Gastrocnemius medialis (tissue), 4 donors: ENCODE measurements at places on chromosomes 6 and 20.

DNA sequence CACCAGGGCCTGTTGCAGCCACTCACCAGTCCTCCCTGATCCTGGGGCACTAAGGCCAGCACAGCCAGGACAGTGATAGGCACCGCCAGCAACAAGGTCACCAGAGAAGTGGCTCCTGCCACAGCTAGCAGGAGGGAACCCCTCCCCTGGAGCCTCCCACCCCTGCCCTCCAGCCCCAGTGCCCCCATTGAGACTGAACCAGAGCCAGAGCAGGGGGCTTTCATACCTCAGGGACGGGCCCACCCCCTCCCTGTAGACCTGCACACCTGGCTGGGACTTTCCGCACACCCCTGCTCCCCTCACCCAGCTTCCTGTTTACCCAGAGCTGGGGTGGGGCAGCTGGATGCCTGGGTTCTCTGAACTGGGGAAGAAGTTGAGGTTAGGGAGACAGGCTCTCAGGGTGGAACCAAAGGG lies at the start of gene LTB:
Gene LTB (minus strand): TSS at position 195 of the 414 bp plus-strand sequence. CDS start 7 bp downstream, at position 188.
- peak within 1 kb of the TSS; percentile 85 for H3K4me3 ChIP-seq
- H3K4me1 ChIP-seq = no peaks in the 10 kb centered on the region
- DNase-seq = no peak
- H3K27ac ChIP-seq = peak within 1 kb of the TSS; percentile 76

DNA sequence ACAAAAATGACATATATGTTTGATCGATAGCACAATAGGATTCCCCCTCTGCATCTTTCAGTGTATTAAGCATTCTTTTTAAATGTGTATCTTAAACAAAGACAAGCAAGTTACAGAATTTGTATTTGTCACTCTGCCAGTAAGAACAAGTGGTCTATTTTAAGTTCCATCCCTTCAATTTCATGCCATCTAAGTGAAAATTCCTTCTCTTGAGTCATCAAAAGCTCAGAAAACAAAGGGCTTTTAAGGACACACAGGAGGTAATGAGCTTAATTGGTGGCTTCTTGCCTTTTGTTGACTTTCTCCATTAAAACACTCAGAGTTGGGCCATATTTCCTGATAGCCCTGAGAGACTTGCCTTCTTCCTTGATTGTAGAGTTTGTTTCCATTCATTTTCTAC lies 547.8 kb downstream of the TENT5A start:
- no peaks in the 10 kb centered on the region for H3K4me1 ChIP-seq
- H3K27me3 ChIP-seq = no peaks in the 10 kb centered on the region
- H3K27ac ChIP-seq = no peak overlapping the region
- DNase-seq = no peak
- H3K36me3 ChIP-seq = no peaks in the 10 kb centered on the region

- H3K27ac ChIP-seq = no peak overlapping the region
- no peak overlapping the region for H3K4me3 ChIP-seq
- H3K36me3 ChIP-seq = no peaks in the 10 kb centered on the region
- DNase-seq = no peak
- H3K27me3 ChIP-seq = peaks cover 54% of the 10 kb centered on the region
- no peaks in the 10 kb centered on the region for H3K4me1 ChIP-seq
Observed at GRCh38 chr20:63081831-63082230, 75.1 kb upstream of the BHLHE23 start.

GRCh38 chr6:91704531-91704930 lies 1117.7 kb upstream of the MAP3K7 start:
- no peak overlapping the region for H3K4me3 ChIP-seq
- no peaks in the 10 kb centered on the region for H3K36me3 ChIP-seq
- H3K27ac ChIP-seq = no peak overlapping the region
- no peaks in the 10 kb centered on the region for H3K4me1 ChIP-seq
- no peak for DNase-seq
- no peaks in the 10 kb centered on the region for H3K27me3 ChIP-seq

- H3K4me3 ChIP-seq = peak overlapping the region; percentile 62
- H3K27me3 ChIP-seq = no peaks in the 10 kb centered on the region
- peaks cover 18% of the 10 kb centered on the region for H3K4me1 ChIP-seq
- DNase-seq = no peak
- peak overlapping the region; percentile 84 for H3K27ac ChIP-seq
Observed at GRCh38 chr6:33288141-33288920, 708 bp downstream of the WDR46 start.

GRCh38 chr20:48195121-48195870 lies 410.0 kb upstream of the SULF2 start:
- no peak overlapping the region for H3K27ac ChIP-seq
- H3K36me3 ChIP-seq = no peaks in the 10 kb centered on the region
- DNase-seq = no peak
- H3K4me3 ChIP-seq = no peak overlapping the region
- H3K4me1 ChIP-seq = no peaks in the 10 kb centered on the region
- no peaks in the 10 kb centered on the region for H3K27me3 ChIP-seq

DNA sequence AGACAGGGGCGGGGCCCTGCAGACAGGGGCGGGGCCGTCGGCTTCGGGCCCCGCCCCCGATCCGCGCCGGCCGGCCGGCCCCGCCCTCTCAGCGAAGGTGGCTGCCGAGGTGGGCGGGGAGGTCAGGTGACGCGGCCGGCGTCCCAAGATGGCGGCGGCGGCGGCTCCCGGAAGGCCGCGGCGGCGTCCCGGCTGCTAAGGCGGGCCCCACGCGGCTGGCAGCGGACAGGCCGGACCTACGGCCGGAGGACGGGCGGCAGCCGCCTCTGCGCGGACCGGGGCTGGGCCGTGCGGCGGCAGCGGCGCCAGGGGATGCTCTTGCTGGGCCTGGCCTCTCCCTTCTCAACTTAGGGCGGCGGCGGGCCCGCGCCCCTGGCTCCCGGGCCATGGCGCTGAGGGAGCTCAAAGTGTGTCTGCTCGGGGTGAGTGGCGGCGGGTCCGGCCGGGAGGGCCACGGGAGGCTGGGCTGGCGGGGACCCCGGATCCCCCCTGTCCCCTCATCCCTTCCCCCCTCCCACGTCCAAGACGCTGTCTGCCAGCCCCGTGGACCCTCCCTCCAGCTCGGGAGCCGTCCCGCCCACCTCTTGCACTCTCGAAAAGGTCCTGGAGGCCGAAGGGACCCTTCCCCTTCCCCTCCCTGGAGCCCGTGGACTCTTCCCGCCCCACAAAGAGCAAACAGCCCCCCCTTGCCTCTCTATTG lies at the start of gene RAB22A:
Gene RAB22A (plus strand): TSS at position 125 of the 700 bp plus-strand sequence. CDS start 262 bp downstream, at position 387.
- H3K27me3 ChIP-seq = no peaks in the 10 kb centered on the region
- H3K4me3 ChIP-seq = peak within 1 kb of the TSS; percentile 94
- peak within 1 kb of the TSS; percentile 80 for H3K27ac ChIP-seq
- no peaks in the 10 kb centered on the region for H3K36me3 ChIP-seq

DNA sequence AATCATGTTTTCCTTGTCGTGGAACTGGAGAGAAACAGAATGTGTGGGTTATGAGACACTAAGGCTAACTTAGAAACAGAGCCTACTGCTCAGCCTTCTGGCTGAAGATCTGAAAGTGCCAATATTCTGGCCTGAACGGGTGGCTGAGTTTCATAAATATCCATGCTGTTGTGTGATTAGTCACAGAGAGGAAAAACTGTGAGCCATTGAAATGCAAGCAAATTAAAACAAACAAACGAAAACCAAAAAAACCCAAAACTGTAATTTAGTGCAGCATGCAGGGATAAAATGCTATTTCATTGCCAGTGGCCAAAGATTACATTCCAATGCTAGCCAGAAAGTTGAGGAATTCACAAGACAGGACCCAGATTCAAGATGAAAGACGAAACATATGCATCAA lies 315.1 kb downstream of the UBE3D start:
- H3K36me3 ChIP-seq = no peaks in the 10 kb centered on the region
- no peaks in the 10 kb centered on the region for H3K27me3 ChIP-seq
- no peak overlapping the region for H3K27ac ChIP-seq
- DNase-seq = no peak
- H3K4me1 ChIP-seq = no peaks in the 10 kb centered on the region
- H3K4me3 ChIP-seq = no peak overlapping the region

GRCh38 chr20:8216375-8217200 lies 84.5 kb downstream of the PLCB1 start:
- no peak overlapping the region for H3K27ac ChIP-seq
- H3K4me3 ChIP-seq = no peak overlapping the region
- DNase-seq = no peak

DNA sequence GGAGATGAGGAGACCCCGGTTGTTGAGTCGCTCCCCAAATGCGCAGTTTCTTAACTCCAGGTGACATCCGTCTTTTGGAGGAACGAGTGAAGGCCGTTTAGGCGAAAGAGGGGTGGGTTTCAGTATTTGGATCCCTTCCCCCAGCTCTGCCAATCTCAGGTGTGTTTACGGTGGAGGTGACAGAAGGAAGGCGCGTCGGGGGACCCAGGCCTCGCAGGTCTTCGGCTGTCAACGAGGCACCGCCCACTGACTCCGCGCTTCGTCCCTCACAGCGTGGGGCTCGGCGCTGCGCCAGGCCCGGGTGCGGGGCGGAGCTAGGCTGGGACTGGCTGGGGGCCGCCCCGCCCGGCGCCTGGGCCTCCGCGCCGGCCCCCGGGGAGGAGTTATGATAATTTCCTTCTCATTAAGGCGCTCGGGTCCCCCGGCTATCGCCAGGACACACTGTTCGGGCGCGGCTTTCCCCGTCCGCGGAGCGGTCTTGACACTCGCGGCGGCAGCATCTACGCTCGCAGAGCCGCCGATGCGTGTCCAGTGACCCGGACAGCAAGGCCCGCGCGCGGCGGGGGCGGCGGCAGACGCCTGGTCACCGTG lies at the start of gene TFAP2C:
Gene TFAP2C (plus strand): TSS at position 434 of the 591 bp plus-strand sequence. CDS start 239 bp downstream, outside the sequence.
- no peak within 1 kb of the TSS for H3K27ac ChIP-seq
- H3K36me3 ChIP-seq = no peaks in the 10 kb centered on the region
- H3K4me3 ChIP-seq = peak within 1 kb of the TSS; percentile 38
- no peak for DNase-seq

GRCh38 chr20:20447196-20447595 lies 79.3 kb downstream of the INSM1 start:
- peaks cover 28% of the 10 kb centered on the region for H3K4me1 ChIP-seq
- H3K36me3 ChIP-seq = peaks cover 6% of the 10 kb centered on the region
- no peaks in the 10 kb centered on the region for H3K27me3 ChIP-seq
- DNase-seq = no peak

DNA sequence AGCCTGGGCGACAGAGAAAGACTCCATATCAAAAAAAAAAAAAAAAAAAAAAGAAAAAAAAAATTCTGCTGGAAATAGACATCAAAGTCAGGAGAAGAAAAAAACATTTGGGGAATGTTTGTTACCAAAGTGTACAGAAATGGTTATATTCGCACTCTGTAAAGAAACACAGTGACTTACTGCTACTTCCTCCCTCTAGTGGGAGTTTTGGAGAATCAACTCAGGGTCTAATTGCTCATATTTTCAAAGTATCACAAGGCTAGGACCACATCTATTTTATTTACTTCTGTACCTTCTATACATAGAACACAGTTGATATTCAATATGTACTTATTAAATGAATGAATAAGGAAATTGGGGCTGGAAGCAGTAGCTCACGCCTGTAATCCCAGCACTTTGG lies 24.4 kb downstream of the ARG1 start:
- DNase-seq = no peak
- H3K4me3 ChIP-seq = no peak overlapping the region
- no peaks in the 10 kb centered on the region for H3K4me1 ChIP-seq
- no peak overlapping the region for H3K27ac ChIP-seq
- H3K27me3 ChIP-seq = no peaks in the 10 kb centered on the region
- H3K36me3 ChIP-seq = peaks cover 4% of the 10 kb centered on the region

DNA sequence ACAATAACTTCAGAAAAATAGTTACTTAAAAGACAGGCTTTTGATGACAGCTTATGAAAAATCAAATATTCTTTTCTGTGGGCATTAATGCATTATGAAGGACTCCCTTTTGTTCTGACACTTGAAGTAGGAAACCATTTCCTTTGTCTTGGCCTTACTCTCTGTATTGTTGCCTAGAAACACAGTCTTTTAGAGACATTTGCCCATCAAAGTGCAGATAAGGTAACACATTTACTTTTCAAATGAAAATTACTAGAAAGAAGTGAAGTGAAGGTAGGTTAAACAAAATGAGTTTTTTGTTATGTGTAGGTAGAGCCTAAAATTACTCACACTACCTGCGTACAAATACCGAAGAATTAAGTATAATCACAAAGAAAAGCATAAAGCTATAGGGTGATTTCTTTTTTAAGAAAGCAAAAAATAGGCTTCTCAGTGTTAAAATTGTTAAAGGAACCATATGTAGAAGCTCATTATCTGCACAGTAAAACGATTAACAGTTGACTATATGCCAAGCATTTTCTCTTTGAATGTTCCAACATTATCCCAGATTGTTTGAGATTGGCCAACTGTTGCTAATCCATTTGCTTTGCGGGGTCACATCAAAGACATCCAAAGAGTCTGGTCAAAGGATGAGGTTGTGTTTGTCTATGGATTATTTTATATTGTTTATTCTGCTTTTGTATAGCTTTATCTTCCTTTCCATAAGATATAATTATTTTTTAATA lies 542.0 kb upstream of the RNF217 start:
- H3K4me1 ChIP-seq = no peaks in the 10 kb centered on the region
- no peak overlapping the region for H3K27ac ChIP-seq
- no peaks in the 10 kb centered on the region for H3K36me3 ChIP-seq
- H3K27me3 ChIP-seq = no peaks in the 10 kb centered on the region
- no peak for DNase-seq
